ENCODE measurements at places on chromosomes 5 and 9.

DNA sequence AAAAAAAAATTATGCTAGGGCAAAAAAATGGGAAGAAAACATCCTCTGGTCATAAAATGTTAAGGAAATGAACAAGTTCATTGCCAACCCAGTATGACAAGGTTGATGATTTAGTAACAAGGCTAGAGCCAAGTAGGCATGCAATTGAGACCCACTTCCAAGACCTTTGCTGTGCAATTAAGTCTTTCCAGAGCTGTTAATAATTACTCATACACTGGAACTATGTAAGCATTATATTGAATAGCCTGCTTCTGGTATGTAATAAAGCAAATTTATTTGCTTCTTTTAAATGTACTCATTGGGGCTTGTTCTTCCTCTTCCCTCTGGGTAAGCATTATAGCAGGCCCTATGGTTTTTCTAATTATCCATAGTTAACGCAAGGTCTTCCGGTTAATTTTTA is 32.5 kb upstream of the SNAPC3 start:
- no peak for DNase-seq

- DNase-seq, result no peak
Observed at GRCh38 chr9:99353408-99353807, 131.3 kb downstream of the SEC61B start.

DNA sequence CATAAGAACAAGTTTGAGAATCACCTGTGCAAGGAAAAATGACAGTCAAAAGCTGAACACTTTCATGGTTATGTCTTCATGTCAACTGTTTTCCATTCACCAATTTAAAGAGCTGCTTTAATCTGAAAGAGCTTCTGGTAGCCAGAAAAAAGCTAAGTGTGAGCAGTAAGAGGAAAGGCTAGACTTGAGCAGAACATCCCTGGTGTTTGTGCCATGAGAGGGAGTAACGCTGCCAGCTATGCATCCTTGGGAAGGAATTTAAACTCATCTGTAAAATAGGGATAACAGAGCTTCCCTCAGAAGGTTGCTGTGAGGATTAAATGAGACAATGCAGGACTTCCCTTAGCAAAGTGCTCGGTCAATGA is 193.7 kb downstream of the MAPKAP1 start:
- no peak for DNase-seq

- no peak for DNase-seq
Observed at GRCh38 chr5:122478741-122479442, 166.9 kb downstream of the SNCAIP start.

GRCh38 chr5:177494346-177495195 is 2.8 kb downstream of the PDLIM7 start:
- DNase-seq, result no peak

DNA sequence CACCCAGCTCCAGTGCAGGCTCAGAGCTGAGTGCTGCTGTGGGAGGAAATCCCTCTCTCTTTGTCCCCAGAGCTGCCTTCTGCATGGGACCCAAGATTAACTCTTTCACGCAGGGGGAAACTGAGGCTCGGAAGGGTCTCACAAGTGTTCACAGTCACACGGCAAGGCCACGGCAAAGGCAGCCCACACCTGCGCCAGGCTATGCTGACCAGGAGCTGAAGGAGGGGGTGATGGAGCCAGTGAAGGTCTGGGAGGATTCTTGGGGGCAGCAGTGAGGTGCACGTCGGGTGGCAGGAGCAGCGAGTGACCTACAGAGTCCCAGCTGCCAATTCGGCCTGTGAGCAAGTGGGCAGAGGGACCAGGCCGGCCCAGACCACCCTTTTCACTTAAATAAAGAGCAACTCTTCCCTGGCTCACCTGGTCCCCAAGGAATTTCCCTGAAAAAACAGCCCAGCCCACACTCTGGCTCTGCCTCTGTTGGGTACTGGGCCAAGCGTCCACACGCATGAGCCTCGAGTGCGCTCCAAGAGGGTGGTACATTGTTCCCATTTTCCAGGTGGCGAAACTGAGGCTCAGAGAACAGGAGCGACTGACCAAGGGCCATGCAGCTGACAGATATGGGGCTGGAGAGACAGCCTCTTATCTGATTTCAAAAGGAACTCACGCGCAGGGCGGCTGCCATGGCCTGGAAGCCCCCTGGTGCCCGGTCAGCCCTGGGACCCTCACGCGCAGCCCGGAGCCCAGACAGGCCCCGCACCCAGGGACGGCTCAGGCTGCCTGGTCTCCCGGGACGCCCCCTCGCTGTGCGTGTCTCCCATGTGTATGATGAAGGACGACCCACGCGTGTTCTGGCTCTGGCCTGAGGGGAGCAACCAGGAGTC is 28.2 kb downstream of the SARDH start:
- no peak for DNase-seq

- no peak for DNase-seq
Observed at GRCh38 chr9:2992427-2992826, 148.5 kb upstream of the PUM3 start.

- DNase-seq, result no peak
Observed at GRCh38 chr5:170419643-170420042, 30.5 kb upstream of the KCNMB1 start.

GRCh38 chr9:125942125-125942524 is 195.0 kb downstream of the PBX3 start:
- DNase-seq, result no peak

DNA sequence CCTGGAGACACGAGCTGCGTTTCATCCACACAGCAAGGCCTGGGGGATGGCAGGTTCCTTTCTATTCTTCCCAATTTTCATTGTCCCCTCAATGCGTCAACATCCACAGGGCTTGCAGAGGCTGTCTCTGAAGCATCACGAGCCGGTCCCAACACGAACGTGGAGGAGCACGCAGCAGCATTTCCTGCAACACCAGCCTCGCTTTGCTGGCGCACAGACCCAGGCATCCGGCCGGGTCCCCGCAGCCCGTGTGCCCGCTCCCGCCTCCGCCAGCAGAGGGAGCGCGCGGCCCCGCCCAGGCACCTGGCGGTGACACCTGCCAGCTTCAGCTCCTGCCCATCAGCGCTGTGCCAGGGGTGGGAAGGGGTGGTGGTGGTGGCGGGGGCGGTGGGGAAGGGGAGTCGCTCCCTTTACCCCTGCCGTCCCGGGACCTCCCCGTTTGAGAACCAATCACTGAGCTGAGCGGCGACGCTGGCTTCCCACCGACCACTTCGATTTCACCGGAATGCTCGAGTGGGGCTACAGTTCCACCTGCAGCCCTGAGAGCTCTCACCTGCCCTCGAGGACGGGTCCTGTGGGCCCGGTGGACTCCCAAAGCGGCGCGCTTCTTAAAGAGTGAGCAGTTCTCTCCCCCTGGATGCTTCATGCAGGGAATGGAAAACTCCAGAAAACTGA is 464.5 kb downstream of the ICE1 start:
- DNase-seq, result no peak

- DNase-seq, result no peak
Observed at GRCh38 chr9:79384501-79384900, 187.3 kb upstream of the TLE4 start.

DNA sequence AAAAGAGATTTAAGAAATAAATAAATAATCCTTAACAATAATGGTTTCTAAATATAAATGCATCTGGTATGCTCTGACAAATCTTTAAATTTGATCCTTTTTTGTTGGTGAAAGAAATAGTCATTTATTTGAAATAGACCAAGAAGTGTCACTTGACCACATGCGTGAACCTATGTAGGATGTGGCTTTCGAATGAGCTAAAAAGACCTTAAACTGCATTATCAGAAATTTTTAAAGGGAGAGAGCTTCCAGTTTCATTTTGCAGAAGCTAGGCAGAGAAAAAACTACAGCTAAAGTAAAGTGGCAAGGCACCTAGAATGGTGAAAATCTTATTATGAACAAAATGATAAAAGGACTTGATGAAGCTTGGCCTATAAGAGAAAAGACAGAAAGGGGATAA is 309.2 kb upstream of the EFNA5 start:
- no peak for DNase-seq

GRCh38 chr9:8346296-8346695 is 546.7 kb upstream of the DMAC1 start:
- DNase-seq, result no peak

DNA sequence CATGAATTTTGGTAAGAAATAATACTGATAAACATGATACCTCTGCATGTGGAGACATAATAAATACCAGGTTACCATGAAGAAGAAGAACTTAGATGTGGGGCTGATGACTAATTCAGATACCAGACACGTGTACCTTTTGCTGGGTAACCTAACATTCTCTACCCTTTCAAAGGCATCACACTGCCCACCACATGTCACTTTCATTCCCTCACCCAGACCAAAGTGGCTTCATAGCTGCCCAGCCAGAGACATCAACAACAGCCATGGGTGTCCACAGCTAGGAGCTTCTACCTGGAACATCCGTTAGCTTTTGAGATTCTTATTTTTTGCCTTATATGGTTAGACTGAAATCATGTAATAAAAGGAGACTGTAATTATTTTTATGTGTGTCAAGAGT is 396.8 kb downstream of the MED10 start:
- DNase-seq, result no peak

- DNase-seq, result no peak
Observed at GRCh38 chr9:97559111-97559514, 57.6 kb downstream of the TMOD1 start.

DNA sequence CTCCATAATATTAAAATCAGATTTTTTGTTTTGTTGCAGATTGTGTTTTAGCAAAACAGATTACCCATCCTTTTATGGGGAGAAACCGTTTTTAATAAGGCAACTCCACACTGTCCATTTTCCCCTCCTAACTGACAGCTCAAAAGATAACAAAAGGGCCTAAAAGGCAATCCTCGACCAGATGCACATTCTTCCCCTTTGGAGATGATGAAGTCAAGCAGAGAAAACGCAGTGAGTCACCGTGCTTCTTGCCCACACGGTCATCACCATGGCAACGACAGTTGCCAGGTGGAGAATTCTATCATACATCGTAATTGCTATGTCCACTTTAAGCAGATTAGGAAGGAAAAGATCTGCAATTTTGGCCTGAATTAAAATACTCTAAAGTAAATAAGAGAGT is 96.4 kb downstream of the DIRAS2 start:
- DNase-seq, result no peak

DNA sequence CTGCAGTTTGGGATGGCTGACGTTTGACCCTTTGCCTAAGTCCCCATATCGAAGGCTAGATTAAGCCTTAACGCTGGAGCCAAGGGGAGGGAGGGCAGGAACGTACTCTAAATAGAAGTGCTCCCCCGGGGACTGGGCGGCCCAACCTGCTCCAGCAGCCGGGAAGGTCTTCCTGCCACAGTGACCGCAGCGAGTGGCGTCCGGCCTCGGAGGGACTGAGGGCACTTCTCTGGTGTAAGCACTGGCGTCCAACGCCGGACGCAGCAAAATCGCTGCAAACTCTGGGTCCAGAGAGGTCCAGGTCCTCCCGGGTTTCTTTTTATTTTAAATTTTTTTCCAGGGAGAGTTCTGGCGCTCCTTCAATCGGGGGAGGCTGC is 505 bp upstream of the ACER2 start:
- no peak for DNase-seq

DNA sequence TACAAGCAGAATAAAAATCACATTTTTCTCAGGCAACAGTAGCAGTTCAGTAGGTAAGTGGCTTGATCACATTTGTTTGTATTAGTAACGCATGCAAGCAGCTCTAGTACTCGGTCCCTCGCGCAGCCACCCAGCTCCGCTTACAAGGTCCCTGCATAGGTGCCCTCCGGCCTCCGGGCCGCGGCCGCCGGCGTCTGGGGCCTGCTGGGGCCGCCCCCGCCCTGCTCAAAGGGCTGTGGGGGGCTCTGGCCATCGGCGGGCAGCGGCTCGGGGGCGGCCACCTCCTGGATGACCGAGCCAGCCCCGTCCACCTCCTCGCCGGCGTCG is 50.2 kb upstream of the UBAC1 start:
- DNase-seq, result no peak

GRCh38 chr9:133528876-133529241 is 4.1 kb upstream of the MYMK start:
- DNase-seq, result no peak

DNA sequence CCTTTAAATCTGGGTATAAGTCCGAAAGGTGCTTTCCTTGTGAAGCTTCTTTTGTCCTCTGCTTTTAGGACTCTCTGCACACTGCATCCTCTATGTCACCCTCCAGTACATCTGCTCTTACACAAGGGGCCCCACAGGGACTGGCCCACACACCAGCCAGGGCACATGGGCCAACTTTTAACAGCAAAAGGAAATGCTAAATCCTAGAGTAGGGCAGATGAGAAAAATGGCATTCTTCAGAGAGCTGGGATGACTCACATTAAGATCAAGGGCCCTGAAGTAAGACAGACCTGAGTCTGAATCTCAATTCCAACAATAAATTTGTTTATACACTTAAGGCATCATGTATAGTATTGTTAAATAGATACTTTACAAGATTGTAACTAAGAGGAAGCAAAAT is 40.3 kb upstream of the CDKN2B start:
- DNase-seq, result no peak

- DNase-seq, result no peak
Observed at GRCh38 chr5:176793343-176793699, 17.0 kb upstream of the UNC5A start.

GRCh38 chr5:91643797-91644196 is 260.7 kb upstream of the ARRDC3 start:
- no peak for DNase-seq

DNA sequence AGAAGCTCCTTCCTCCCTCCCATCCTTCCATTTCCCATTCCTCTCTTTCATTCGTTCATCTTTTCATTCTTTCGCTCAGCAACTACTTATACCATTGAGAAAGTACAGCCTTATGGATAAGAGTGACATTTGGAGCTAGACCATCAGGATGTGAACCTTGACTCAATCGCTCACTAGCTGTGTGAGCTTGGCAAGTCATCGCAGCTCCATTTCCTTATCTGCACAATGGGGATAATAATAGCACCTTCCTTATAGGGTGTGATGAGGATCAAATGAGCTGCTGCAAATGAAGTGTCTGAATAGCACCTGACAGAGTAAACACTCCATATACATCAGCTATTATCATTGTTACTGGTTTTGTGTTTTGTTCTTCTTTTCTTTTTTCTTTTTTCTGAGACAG is 28.1 kb upstream of the SYNPO start:
- no peak for DNase-seq

DNA sequence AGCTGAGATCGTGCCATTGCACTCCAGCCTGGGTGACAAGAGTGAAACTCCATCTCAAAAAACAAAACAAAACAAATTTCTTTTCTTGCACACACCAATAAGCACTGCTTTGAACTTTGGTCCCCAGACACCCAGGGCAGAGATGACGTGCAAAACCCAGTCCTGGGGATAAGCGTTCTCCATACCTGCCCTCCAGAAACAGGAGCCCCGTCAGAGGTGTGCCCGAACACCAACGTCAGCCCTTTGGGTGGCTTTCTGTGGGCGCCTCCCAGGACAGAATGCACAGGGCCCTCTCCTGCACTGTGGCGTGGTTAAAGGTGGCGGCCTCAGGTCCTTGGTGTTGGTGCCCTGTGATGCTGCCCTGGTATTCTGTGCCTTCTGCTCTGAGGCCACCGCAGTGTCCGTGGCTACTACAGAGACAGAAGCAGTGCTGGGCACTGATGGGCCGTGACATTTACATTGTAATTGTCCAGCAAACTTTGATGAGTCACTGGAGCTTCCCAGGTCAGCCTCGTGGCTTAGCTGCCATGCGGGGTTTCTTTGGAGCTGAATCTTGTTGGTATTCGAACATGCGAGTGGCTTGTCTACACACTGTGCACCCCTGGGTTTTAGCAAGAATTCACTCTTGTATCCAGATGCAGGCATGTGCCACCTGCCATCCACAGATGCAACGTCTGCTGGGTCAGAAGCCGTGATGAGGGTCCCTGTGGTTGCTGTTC is 9.8 kb downstream of the PPP1R26 start:
- no peak for DNase-seq

- DNase-seq, result no peak
Observed at GRCh38 chr9:89916001-89916597, 311.3 kb downstream of the GADD45G start.
